ENCODE measurements at places on chromosomes 5 and 9. TPM values are rescaled to one million over a fixed set of nuclear protein-coding genes. Genes with fewer than 3 reads are reported as not detected.

ADAMTS13 gene
- total RNA-seq = 1.3 TPM

C5orf34 gene
- 0.89 TPM for total RNA-seq

SCGB3A1 gene
- total RNA-seq = 0.38 TPM

KIF4B gene
- not detected for total RNA-seq
